ENCODE measurements at places on chromosomes 6 and 20.
A peak's percentile ranks its signal among the peaks of the same experiment; 100 is the strongest.

- DNase-seq, result no peak
These were observed 13.1 kb downstream of the TNFAIP3 start for GRCh38 chr6:137879885-137880745.

DNA sequence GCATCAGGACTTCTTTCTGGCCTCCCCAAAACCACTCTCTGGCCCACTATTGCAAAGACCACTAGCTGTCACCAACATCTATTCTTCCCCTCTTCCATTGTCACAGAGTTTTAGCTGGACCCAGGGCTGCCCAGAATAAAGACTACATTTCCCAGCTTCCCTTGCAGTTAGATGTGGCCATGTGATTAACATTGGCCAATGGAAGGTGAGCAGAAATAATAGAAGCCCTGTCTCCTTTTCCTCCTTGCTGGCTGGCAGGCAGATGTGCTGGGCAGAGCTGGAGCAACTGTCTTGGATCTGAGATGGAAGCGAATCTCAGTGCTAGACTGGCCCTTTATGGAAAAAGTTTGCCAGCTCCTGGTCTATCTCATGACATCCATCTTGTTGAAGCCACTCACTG lies 97.0 kb downstream of the KCNB1 start:
- DNase-seq, result no peak

DNA sequence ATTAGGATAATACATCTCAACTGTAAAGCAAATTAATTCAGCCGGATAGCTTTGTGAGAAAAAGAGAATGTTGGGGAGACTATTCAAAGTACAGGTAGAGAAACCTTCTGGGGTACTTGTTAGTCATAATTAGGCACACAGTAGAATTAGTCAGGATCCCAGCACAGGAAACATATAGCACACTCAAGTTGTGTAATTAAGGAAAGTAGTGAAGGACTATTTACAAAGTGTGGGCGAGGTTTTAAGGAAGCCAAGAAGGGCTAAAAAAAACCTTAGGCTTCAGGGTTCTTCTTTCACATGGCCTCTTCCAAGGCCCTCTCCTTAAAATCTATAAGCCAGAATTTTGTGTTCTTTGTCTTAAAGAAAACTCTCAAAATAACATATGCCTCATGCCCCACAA lies 126.7 kb downstream of the RTN4IP1 start:
- no peak for DNase-seq

GRCh38 chr6:28693751-28694443 lies 168.2 kb downstream of the GPX5 start:
- no peak for DNase-seq

- DNase-seq, result no peak
These were observed 148.9 kb downstream of the BCAS1 start for GRCh38 chr20:53921443-53921973.

- DNase-seq, result no peak
These were observed 68.7 kb upstream of the RNF24 start for GRCh38 chr20:4084096-4084495.

DNA sequence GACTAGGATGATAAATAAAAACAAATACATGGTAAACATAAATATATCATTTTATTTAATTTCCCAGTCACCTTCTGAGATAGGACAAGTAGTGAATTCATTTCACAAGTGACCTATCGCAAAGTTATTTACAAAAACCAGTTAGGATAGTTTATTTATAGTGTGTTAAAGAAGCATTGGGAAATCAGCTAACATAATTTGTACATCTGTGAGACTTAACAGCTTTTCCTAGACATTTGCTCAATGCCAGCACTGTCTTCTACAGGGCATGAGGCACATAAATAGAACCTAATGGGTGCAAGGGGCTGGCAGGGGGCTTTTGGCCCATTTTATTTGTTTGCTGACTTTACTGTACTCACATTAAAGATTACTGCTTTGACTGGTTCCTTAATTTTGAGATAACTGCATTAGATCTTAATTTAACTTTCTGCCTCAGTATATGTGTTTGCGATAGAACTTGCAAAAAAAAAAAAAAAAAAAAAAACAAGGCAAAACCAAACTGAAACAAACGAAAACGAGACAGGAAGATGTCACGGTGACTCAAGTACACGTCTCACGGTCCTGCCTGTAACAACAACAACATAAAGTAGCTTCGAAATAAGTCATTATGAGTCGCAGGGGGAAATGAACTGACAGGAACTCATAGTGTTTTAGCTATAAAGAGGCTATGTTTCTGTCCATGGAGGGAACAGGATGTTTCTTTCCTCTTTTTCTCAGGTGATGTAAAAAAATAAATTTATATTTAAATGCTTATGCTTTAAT lies 133.7 kb upstream of the GMDS start:
- DNase-seq, result peak; percentile 53

DNA sequence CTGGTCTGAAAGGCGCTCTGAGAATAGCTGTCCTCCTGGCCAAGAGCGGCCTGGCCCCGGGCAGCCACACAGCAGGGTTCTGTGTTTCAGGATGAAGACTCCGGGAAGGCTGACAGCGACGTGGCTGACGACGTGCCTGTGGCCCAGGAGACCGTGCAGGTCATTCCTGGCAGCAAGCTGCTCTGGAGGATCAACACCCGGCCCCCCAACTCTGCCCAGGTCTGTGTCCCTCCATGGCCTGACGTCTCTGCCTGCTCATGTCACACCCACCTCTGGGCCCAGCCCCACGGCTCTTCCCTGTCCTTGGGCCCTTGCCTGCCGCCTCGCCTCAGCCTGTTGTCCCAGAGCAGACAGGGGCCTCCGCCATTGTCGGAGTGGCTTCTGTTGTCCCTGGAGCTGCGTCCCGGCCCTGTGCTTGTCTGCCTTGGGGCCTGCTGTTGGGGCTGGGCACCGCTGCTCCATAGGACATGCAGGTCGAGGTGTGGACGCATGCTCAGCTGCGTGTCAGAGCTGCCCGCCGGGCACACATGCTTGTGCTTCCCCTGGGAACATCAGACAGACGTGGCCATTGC lies 16.2 kb upstream of the ADRM1 start:
- no peak for DNase-seq

DNA sequence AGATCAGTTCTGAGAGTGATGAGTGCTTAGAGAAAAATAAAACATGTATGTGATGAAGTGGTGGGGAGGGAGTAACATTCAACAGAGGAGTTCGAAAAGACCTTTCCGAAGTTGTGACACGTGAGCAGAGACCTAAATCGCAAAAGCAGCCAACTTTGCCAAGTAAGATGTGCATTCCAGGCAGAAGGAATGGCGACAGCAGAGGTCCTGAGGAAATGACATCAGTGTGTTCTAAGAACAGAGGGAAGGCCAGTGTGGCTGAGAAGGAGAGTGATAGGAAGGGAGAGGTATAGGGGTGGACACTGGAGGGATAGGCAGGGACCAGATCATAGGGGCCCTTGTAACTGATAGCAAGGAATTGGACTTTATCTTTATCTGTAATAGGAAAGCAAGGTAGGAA lies 51.3 kb downstream of the ADAT2 start:
- no peak for DNase-seq

- no peak for DNase-seq
These were observed 223.4 kb upstream of the FOXA2 start for GRCh38 chr20:22807646-22808244.

GRCh38 chr6:53724501-53724900 lies 58.9 kb upstream of the KLHL31 start:
- no peak for DNase-seq

DNA sequence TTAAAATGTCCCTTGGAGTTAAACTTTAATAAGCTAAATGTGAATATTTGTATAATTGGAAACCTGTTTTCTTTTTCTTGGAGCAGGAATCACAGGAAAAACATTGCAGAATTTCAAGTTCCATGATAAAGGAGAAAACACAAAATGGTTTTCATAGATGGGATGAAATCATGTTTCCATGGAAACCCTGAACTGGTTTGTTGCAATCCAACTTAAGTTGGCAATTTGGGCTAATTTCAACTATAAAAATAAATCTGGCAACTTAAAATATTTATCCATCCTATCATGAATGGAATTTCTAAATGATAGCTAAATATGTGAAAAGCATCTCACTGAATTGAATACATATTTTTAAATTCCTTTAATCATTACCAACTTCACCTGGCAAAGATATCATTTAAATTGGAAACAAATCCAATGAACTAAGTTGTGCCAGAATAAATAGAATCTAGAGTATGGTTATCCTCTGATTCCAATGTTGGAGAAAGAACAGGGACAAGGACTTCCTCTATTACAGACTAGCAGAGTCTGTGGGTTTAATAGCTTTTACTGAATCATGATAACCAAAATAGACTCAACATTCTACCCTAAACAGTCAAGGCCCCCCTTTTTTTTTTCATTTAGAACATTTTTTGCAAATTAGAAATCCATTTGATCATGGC lies 33.2 kb downstream of the COL21A1 start:
- no peak for DNase-seq

DNA sequence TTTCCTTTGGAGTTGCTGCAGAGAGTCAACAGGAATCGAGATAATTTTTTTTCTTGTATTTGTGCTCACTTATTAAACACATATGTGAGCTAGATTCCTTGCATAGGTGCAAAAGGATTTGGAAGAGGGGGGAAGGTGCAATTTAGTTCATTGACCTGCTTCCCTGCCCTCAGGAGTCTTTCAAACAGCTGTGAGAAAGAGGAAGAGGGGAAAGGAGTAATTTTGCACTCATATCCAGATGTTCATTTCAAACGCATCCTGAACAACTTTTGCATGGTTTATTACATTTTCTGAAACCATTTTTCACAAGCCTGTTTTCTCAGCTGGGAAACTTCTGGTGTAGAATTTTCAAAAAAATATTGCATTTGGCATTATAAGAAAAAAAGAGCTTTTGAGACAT lies 795.0 kb downstream of the MAFB start:
- no peak for DNase-seq

- DNase-seq, result no peak
These were observed 80.9 kb upstream of the AFDN start for GRCh38 chr6:167745670-167746389.

DNA sequence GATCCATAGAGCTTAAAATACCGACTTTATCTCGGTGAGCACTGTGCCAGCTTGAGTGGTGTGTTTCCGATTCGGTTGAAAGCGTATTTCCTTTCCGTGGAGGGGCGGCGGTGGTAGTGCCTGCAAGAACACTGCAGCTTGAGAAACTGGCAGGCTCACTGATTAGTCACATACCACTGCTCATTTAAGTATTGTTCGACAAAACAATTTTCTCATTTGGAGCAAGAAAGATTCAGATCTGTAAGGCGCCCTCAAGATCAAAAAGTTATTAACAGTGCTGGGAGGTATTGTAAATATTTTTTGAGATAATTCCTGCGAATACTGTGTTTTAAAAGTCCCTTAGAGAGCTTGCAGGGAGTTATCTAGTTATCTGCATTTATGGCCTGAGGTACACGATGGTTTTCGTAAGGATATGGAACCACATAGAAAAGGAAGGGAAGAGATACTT lies 1.3 kb downstream of the MAPK14 start:
- peak; percentile 31 for DNase-seq

DNA sequence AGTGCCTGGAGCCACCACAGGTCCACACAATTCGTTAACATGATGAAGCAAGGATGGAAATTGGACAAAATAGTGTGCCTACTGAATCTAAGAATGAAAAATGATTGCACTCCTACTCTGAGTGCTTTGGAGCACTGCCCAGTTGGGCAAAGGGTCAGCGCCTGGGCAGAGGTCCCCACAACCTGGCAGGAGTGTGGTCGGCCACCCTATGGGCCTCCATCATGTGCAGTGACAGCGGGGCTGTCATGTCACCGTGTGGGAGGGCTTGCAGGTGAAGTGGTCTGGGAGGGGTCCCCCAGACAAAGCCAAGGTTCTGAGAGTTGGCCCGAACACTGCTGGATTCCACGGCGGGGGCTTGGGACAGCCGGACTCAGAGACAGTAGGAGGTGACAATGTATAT lies 36.2 kb upstream of the CD93 start:
- no peak for DNase-seq

GRCh38 chr6:124002377-124003081 lies 198.9 kb downstream of the NKAIN2 start:
- DNase-seq, result no peak
